Calu3 (cell line): ENCODE measurements at places on chromosomes 7 and 10. TPM values are rescaled to one million over a fixed set of nuclear protein-coding genes. Genes with fewer than 3 reads are reported as not detected.

The CLRN3 gene
- 0.52 and 0.76 TPM in 2 replicates for total RNA-seq

The ANKRD1 gene
- total RNA-seq = 2.3 and 6.2 TPM in 2 replicates

The MYPN gene
- total RNA-seq = 0.38 and 0.56 TPM in 2 replicates

The FLNC gene
- total RNA-seq = 0.42 and 0.98 TPM in 2 replicates

The GFRA1 gene
- total RNA-seq = not detected in 2 replicates

The HSPA12A gene
- 2.4 and 3.2 TPM in 2 replicates for total RNA-seq

The BUD31 gene
- 62.8 and 82.7 TPM in 2 replicates for total RNA-seq

The OR2A1 gene
- total RNA-seq = not detected in 2 replicates

The SAMD9L gene
- 25.9 and 60.8 TPM in 2 replicates for total RNA-seq

The TUBGCP2 gene
- total RNA-seq = 41.0 and 47.2 TPM in 2 replicates

The PANK1 gene
- total RNA-seq = 5.8 and 8.6 TPM in 2 replicates

The CISD1 gene
- total RNA-seq = 58.3 and 69.0 TPM in 2 replicates

The CRYGN gene
- not detected in 2 replicates for total RNA-seq

The IFT22 gene
- 12.3 and 13.2 TPM in 2 replicates for total RNA-seq

The NFKB2 gene
- 64.7 and 72.9 TPM in 2 replicates for total RNA-seq

The HOXA3 gene
- 15.9 and 20.9 TPM in 2 replicates for total RNA-seq

The MSMB gene
- total RNA-seq = 2.4 and 7.4 TPM in 2 replicates

The ACTA2 gene
- total RNA-seq = 1.0 and 1.1 TPM in 2 replicates

The HMX2 gene
- total RNA-seq = not detected in 2 replicates

The VENTX gene
- not detected in 2 replicates for total RNA-seq

The CFAP70 gene
- total RNA-seq = 1.2 and 1.9 TPM in 2 replicates

The MUC12 gene
- 0.59 and 1.3 TPM in 2 replicates for total RNA-seq

The ASZ1 gene
- not detected in 2 replicates for total RNA-seq

The TMEM176A gene
- 1.5 and 6.1 TPM in 2 replicates for total RNA-seq

The CH25H gene
- 0.73 TPM in 1 of 2 replicates, not detected in the other for total RNA-seq

The PLAU gene
- 655 and 706 TPM in 2 replicates for total RNA-seq

The CLCN1 gene
- 0.34 and 0.61 TPM in 2 replicates for total RNA-seq

The GPR26 gene
- not detected in 2 replicates for total RNA-seq

The ERVW-1 gene
- not detected in 2 replicates for total RNA-seq

The BMPR1A gene
- total RNA-seq = 15.7 and 21.4 TPM in 2 replicates

The C7orf25 gene
- 10.1 and 10.4 TPM in 2 replicates for total RNA-seq

The BAIAP2L1 gene
- 55.8 and 63.8 TPM in 2 replicates for total RNA-seq

The PGAM2 gene
- 0.87 TPM in 1 of 2 replicates, not detected in the other for total RNA-seq

The MDFIC gene
- total RNA-seq = 12.5 and 13.0 TPM in 2 replicates

The CNNM2 gene
- 3.2 and 4.2 TPM in 2 replicates for total RNA-seq

The ARMS2 gene
- not detected in 2 replicates for total RNA-seq

The CYP2C18 gene
- 13.0 and 18.1 TPM in 2 replicates for total RNA-seq

The TMEM72 gene
- not detected in 2 replicates for total RNA-seq

The ITIH2 gene
- 1.1 and 1.7 TPM in 2 replicates for total RNA-seq

The STEAP1 gene
- total RNA-seq = 41.5 and 41.8 TPM in 2 replicates

The TMEM196 gene
- not detected in 2 replicates for total RNA-seq

The ESYT2 gene
- 61.2 and 66.6 TPM in 2 replicates for total RNA-seq

The FAM25A gene
- not detected in 2 replicates for total RNA-seq

The ZNF239 gene
- 10.8 and 10.9 TPM in 2 replicates for total RNA-seq

The ACSL5 gene
- total RNA-seq = 35.3 and 59.2 TPM in 2 replicates

The CARD11 gene
- 79.2 and 87.2 TPM in 2 replicates for total RNA-seq

The AGBL3 gene
- total RNA-seq = 5.4 and 6.3 TPM in 2 replicates

The KCNIP2 gene
- 3.3 and 4.8 TPM in 2 replicates for total RNA-seq

The TUBB8 gene
- 0.34 TPM in 1 of 2 replicates, not detected in the other for total RNA-seq
